ENCODE measurements at places on chromosomes 7 and 10.
A peak's percentile ranks its signal among the peaks of the same experiment; 100 is the strongest.

DNA sequence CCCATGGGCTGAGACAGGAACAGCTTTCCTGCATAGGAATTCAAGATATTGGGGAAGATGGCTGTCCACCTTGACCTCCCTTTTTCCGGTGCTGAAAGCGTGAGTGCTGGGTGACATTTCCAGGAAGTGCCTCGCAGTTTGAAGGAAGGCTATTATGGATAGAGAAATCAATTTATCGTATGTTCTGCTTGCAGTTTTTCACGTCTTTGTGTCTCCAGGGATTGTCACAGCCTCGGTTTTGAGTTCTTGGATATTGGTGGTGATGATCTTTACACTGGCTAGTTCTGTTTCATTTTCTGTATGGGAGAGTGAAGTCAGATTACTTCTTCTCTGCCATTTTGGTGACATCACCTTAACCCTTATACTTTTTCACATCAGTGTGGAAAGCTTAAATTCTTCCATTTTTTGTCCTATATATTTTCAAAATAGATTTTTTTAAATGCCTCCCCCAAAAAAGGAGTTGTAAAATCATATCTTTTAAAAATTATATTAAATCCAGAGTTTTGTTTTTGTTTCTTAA is 102.5 kb upstream of the APBB1IP start:
- DNase-seq: peak; percentile 19

- DNase-seq: no peak
Observed at GRCh38 chr10:51881213-51881612, 181.8 kb upstream of the CSTF2T start.

GRCh38 chr7:38858259-38858884 is 50.6 kb downstream of the VPS41 start:
- DNase-seq: no peak

- DNase-seq: no peak
Observed at GRCh38 chr10:20672741-20673140, 224.4 kb downstream of the NEBL start.

DNA sequence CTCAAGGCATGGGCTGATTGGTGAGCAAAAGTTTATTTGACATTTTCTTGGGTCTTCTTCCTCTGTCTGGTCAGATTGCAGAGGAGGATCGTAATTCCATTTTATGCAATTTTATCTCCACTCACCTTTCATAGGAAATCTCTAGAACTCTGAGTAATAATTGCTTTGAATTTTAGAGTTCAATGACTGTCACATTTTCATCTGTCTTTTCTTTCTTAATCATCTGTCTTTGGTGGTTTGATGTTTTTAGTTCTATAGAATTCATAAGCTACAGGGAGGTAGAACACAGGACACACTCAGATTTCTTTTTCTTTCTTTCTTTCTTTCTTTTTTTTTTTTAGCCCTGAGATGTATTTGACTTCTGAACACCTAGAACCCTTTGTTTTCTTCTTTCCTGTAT is 11.6 kb downstream of the GATA3 start:
- DNase-seq: no peak

DNA sequence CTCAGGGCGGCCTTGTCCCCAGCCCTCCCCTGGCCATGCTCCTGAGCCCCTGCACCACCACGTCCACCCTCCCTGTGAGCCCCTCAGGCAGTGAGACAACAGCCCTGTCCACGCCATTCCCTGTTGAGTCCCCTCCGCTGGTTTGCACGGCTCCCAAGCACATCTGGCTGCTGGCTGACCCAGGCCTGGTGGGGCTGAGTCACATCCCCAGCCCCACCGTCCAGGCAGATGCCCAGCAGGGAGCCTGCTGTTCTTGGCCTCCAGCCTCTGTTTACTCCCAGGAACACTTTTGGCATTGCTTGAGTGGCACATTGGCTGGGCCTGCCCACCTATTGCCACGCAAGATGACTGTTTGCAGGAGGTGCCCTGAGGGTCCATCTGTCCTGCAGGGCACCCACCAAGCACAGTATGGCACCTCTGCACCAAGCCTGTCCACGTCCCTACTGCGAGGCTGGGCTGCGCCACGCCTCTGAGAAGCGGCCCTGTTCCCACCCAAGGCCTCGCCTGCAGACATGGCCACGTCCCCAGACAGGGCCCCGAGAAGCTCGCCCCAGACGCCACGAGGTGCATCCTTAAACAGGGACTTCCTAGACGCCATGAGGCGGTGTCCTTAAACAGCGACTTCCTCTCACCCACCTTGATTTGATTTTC is 48.4 kb upstream of the INPP5A start:
- DNase-seq: no peak

DNA sequence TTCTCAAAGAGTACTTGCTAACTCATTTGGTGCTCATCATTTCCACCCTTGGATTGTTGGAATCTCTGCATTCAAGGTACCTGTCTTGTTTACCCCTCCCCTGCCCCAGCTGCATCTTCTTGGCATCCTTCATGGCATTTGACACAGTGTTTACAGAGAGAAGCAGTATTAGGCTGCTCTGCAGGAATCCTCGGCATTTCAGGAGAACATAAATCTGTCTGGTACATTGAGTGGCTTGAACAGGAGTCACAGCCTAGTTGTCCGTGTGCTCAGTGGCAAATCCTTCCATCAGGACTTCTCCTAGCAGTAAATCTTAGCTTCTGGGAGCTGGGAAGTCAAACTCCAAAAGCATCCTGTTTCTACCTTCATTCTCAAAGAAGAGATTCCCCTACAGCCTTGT is 136.8 kb upstream of the YAE1 start:
- no peak for DNase-seq
